IMR-90 (cell line): ENCODE measurements at places on chromosomes 4 and X. TPM values are rescaled to one million over a fixed set of nuclear protein-coding genes. Genes with fewer than 3 reads are reported as not detected.
A peak's percentile ranks its signal among the peaks of the same experiment; 100 is the strongest.

NUDT9 gene
- total RNA-seq, result 10.0 and 14.2 TPM in 2 replicates

PRSS12 gene
- total RNA-seq, result 51.1 and 62.2 TPM in 2 replicates

- H3K4me1 ChIP-seq, result peaks cover 12% of the 10 kb centered on the region
- no peak overlapping the region for H3K27ac ChIP-seq
- H3K36me3 ChIP-seq, result no peaks in the 10 kb centered on the region
- no peak overlapping the region for H3K4me3 ChIP-seq
- no peaks in the 10 kb centered on the region for H3K27me3 ChIP-seq
Measured at GRCh38 chr4:26522478-26522877, 32.2 kb upstream of the CCKAR start.

- no peaks in the 10 kb centered on the region for H3K4me1 ChIP-seq
- DNase-seq, result no peak
- H3K27me3 ChIP-seq, result no peaks in the 10 kb centered on the region
- H3K27ac ChIP-seq, result no peak overlapping the region
Measured at GRCh38 chr4:101960431-101960830, 169.9 kb downstream of the BANK1 start.

NHS gene
- total RNA-seq, result 0.83 and 0.90 TPM in 2 replicates

DNA sequence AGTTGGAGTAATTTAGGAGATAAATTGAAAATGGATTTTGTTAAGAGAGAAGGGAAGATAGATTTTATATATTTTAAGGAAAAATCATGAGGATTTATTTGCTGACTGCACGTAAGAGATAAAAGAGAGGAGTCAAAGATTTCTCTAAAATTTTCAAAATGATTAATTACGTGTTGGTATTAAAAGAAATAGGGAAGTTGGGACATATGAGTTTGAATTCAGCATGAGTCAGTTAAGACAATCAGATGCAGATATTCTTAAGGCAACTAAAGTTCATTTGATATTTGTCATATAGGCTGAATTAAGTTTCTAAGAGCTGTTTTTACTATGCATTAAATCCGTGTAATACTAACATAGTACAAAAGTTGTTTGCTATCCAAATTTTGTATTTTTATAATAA, 46.9 kb downstream of the TET2 start:
- H3K4me3 ChIP-seq, result no peak overlapping the region
- H3K27me3 ChIP-seq, result no peaks in the 10 kb centered on the region
- H3K4me1 ChIP-seq, result peaks cover 8% of the 10 kb centered on the region
- no peak for DNase-seq

- H3K4me3 ChIP-seq, result no peak overlapping the region
- H3K36me3 ChIP-seq, result no peaks in the 10 kb centered on the region
- DNase-seq, result no peak
- H3K27ac ChIP-seq, result no peak overlapping the region
- no peaks in the 10 kb centered on the region for H3K27me3 ChIP-seq
Measured at GRCh38 chrX:102593367-102593766, 5.9 kb upstream of the ARMCX5 start.

DNA sequence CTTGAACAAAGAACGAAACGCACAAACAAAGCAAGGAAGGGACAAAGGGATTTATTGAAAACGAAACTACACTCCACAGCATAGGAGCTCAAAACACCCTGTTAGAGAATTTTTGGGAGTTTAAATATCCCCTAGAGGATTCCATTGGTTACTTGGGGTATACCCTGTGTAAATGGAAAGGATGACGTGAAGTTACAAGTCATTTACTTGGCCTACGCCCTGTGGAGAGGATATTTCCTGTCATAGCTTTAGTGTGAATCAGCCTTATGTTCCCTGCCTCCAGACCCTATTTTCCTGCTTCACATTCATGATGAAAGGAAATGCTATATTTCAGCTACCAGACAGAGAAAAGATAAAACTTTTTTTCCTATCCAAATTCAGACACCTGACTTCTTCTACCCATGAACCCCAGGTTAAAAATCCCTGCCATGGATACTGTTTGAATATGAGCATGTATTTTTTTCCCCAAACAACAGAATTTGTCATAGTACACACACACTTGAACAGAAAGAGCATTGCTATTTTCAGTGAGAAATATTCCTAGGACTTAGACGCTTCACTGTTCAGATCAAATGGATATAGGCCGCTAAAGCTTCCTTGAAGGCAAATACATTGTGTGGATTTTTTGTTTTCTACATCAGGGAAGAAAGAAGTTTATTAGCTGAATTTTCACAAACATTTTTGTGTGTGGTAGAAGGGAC, 20.4 kb downstream of the PIN4 start:
- H3K4me3 ChIP-seq, result no peak overlapping the region
- H3K36me3 ChIP-seq, result peaks cover 13% of the 10 kb centered on the region
- no peaks in the 10 kb centered on the region; the same call in 1 of the 2 replicates for H3K27me3 ChIP-seq
- DNase-seq, result peak; percentile 83
- H3K27ac ChIP-seq, result peak overlapping the region; percentile 62; the same call in 1 of the 2 replicates

DNA sequence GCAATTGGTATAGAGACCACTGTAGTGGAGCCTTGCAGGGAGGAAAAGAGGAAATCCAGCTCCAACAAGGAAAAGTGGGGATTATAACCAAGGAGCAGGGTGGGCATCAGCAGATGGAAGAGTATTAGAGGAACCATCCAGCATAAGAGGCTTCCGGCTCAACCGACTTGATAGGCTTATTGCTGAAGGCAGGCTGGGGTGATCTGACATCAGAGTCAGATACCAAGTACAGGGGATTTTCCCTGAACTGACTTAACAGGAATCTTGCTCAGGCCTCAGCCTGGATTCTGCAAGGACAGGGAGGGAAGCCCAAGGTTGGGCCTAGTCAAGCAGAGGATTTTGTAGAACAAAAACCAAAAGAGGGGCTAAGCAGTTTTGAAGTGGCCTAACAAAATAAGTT, 129.6 kb downstream of the DCLK2 start:
- DNase-seq, result peak; percentile 49
- H3K27me3 ChIP-seq, result no peaks in the 10 kb centered on the region
- H3K27ac ChIP-seq, result no peak overlapping the region
- peaks cover 4% of the 10 kb centered on the region for H3K4me1 ChIP-seq

- no peaks in the 10 kb centered on the region for H3K27me3 ChIP-seq
- no peak for DNase-seq
- no peaks in the 10 kb centered on the region for H3K4me1 ChIP-seq
- no peak overlapping the region for H3K4me3 ChIP-seq
Measured at GRCh38 chr4:171629182-171629581, 184.0 kb upstream of the GALNTL6 start.

DNA sequence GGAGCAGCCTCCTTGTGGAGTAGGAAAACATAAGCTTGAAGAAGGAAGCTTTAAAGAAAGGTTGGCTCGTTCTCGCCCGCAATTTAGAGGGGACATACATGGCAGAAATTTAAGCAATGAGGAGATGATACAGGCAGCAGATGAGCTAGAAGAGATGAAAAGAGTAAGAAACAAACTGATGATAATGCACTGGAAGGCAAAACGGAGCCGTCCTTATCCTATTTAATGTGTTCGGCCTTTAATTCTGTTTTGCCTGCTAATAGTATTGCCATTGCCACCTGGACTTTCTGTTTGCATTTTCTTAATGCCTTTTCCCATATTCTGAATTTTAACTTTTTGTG, 1.4 kb downstream of the TCEAL1 start:
- DNase-seq, result no peak
- no peaks in the 10 kb centered on the region for H3K4me1 ChIP-seq
- peak overlapping the region; percentile 81 for H3K4me3 ChIP-seq
- no peaks in the 10 kb centered on the region for H3K27me3 ChIP-seq
- H3K27ac ChIP-seq, result peak overlapping the region; percentile 98
- no peaks in the 10 kb centered on the region for H3K36me3 ChIP-seq

GRCh38 chr4:184573701-184574100, 75.5 kb downstream of the CASP3 start:
- no peak for DNase-seq
- H3K36me3 ChIP-seq, result no peaks in the 10 kb centered on the region
- H3K4me3 ChIP-seq, result no peak overlapping the region
- H3K27me3 ChIP-seq, result no peaks in the 10 kb centered on the region

NBDY gene
- 2.5 and 3.2 TPM in 2 replicates for total RNA-seq

DNA sequence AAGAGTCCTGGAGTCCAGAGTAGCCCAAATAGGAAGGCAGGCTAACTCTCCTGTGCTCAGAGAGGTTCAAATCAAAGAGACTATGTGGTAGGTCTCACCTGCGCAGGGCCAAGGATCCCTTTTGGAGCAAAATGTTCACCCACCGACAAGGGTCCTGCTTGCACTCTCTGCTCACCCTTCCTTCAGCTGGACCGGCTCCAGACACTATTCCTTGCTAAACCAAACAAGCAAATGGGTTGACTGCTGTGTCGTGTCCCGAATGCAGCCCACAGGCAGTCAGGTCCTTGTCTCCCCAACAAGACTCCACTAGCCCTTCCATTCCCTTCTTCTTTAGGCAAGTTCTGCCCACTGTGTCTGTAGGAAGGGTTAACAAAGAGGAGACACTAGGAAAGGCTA, 760 bp downstream of the TRMT2B start:
- peak overlapping the region; percentile 82 for H3K4me3 ChIP-seq
- H3K4me1 ChIP-seq, result no peaks in the 10 kb centered on the region
- no peak for DNase-seq
- no peaks in the 10 kb centered on the region for H3K36me3 ChIP-seq

GRCh38 chr4:39521253-39521919, 5.9 kb downstream of the UGDH start:
- peak; percentile 82 for DNase-seq
- no peak overlapping the region; the same call in 1 of the 2 replicates for H3K4me3 ChIP-seq
- H3K4me1 ChIP-seq, result peaks cover 7% of the 10 kb centered on the region
- H3K36me3 ChIP-seq, result peaks cover 20% of the 10 kb centered on the region
- H3K27me3 ChIP-seq, result no peaks in the 10 kb centered on the region

GPM6B gene
- 4.2 and 5.9 TPM in 2 replicates for total RNA-seq

CETN2 gene
- total RNA-seq, result 15.8 and 25.8 TPM in 2 replicates

DNA sequence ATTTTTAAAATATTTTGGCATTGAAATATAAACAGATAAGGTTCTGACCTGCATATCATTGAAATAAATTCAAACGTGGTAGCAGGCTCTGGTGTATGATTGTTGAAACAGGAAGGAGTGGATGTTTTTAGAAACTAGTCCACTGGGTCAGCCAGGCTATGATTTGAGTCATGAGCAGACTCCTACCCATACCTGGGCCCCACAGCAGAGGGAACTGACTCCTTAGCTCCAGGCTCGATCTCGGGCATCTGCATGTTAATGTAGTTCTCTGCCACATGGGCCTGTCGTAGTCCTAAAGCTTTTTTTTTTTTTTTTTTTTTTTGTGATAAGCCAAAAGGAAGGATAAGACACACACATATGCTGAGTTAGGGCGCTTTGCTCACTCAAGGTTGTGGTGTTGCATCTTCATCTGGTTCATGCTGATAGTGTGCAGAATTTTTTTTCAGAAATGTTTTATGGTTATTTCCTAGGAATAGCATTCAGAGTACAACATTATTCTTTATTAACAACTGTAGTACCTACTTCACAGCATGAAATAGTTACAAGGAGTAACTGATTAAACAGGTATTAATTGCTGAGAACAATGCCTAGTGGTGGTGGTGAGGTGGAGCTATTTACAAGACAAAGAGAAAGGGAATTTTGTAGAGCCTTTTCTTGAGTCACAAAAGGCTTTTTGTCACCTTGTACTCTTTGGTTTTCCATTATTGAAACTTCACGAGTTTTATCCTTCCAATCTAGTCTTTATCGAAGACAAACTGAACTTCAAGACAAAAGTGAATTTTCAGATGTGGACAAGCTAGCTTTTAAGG, 27.3 kb downstream of the OFD1 start:
- no peak overlapping the region for H3K27ac ChIP-seq
- H3K4me3 ChIP-seq, result no peak overlapping the region
- no peaks in the 10 kb centered on the region for H3K4me1 ChIP-seq
- H3K27me3 ChIP-seq, result no peaks in the 10 kb centered on the region

STPG2 gene
- total RNA-seq, result not detected in 2 replicates

ENPEP gene
- total RNA-seq, result 0.18 and 0.28 TPM in 2 replicates

SMIM10 gene
- 2.3 and 3.6 TPM in 2 replicates for total RNA-seq

DNA sequence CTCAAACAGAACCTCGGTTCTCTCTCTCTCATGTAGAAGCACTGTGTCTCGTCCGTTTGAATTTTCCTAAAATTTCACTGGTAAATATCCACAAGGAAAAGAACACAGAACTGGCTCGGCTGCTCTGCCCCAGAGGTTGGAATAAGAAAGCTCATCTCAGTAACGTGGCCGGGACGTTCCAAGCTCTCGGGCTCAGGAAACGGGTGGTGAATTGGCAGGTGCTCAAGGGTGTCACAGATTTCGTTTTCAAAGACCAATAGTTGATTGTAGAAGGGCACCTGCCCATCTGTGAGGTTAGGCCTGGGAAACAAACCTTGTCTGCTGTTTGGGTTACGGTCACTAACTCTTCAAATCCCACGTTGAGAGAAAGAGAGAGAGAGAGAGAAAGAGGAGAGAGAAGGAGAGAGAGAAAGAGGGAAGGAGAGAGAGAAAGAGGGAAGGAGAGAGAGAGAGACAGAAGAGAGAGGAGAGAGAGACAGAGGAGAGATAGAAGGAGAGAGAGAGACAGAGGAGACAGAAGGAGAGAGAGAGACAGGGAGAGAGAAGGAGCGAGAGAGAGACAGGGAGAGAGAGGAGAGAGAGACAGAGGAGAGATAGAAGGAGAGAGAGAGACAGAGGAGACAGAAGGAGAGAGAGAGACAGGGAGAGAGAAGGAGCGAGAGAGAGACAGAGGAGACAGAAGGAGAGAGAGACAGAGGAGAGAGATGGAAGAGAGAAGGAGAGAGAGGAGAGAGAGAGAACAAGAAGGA, 106.6 kb downstream of the CRLF2 start:
- H3K4me1 ChIP-seq, result no peaks in the 10 kb centered on the region
- H3K27ac ChIP-seq, result no peak overlapping the region
- H3K4me3 ChIP-seq, result no peak overlapping the region
- no peaks in the 10 kb centered on the region for H3K27me3 ChIP-seq
- DNase-seq, result no peak

DNA sequence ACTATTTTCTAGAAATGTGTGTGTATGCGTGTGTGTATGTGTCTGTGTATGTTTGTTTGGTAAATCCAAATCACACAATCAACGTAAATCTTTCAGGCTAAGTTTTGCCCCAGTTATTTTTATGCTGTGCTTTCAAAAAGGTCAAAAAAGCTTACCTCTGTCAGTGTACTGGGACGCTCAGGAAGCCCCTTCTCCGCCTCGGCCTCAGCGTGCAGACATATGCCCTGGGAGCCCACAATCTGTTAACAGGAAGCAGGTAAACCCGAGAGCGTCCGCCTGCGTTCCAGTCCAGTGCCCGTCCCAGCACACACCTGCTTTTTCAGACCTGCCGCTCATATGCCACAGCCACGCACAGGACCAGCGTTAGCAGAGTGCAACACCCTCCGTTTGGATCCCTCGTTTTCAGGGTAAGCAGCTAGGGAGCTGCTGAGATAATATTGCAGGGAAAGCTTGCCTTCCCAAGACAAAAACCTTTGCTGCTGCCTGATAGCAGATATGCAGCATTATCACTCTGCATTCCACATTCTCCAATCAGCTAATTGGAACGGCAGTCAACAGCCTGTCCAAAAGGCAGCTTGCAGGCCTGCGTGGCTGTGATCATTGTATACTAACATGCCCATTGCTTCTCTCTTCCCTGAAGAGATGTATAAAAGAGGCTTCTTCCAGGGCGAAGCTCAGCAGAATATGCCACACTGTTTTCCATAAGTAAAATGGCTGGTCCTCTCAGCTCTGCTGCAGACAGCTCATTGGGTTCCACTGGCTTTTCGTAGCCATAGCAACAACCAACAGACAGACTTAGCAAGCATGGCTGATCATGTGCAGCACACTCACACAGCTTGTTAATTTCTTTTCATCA, at the start of gene SORBS2:
TSS of gene SORBS2 (minus strand) at position 686 of the 856 bp plus-strand sequence. CDS start 121,623 bp downstream, outside the sequence.
- no peaks in the 10 kb centered on the region for H3K36me3 ChIP-seq
- no peaks in the 10 kb centered on the region for H3K4me1 ChIP-seq
- H3K27me3 ChIP-seq, result peaks cover 33% of the 10 kb centered on the region
- H3K4me3 ChIP-seq, result no peak within 1 kb of the TSS
